Inflammatory macrophage treated with lipopolysaccharide for 4 hours (primary cell): ENCODE measurements at places on chromosomes 12 and 14.

- no peak for DNase-seq
Measured at GRCh38 chr12:42504049-42504448, 85.5 kb downstream of the PRICKLE1 start.

GRCh38 chr14:50756300-50756699 is 74.7 kb downstream of the NIN start:
- peak; percentile 49 for DNase-seq

GRCh38 chr14:43413084-43413483 is 1094.0 kb downstream of the FSCB start:
- DNase-seq, result no peak

DNA sequence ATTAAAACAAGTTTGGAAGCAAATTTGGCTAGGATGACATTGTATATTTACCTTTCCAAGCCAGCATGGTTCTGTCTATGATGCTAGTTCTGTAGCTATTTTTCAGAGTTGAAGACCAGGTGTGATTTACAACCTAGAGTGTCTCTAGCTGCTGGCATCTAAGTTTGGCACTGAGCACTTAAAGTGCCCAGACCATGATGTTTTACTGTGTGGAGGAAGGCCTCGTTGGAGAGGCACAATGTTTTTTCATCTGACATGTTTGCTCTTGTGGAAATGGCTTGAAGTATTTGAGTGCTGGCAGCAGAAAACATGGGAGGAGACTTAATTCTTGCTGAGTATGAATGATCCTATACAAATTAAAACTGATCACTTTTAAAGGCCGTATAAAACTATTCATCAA is 13.0 kb upstream of the C12orf71 start:
- DNase-seq, result no peak

DNA sequence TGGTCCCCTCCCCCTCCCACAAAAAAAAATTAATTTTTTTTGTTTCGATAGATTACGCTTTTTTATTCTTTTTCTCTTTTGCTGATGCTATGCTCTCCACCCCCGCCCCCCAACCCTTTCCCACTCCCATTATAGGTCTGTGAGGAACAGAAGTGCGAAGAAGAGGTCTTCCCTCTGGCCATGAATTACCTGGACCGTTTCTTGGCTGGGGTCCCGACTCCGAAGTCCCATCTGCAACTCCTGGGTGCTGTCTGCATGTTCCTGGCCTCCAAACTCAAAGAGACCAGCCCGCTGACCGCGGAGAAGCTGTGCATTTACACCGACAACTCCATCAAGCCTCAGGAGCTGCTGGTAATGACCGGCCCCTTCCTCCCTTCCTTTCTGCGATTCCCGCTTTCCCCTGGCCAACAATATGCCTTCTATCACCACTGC is 2.3 kb downstream of the CCND2 start:
- no peak for DNase-seq

- DNase-seq, result no peak
Measured at GRCh38 chr14:95547626-95548327, 12.9 kb downstream of the GLRX5 start.

DNA sequence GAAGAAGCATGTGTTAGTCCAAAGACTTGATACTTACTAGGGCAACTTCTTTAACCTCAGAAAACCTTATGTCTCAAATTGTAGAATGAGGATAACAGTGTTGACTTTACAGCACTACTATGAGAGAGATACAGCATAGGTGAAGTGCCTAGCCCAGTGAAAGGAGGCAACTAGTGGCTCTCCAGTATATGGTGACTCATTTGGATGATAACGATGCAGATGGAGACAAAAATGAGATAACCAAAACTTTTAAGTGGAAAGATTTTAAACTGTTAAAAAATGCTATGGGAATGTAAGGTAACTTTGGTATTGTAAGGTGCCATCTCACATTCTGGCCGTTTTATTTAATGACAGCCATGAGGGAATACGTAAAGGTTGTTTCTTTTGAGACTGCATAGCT is 2.7 kb downstream of the PHC1 start:
- no peak for DNase-seq

DNA sequence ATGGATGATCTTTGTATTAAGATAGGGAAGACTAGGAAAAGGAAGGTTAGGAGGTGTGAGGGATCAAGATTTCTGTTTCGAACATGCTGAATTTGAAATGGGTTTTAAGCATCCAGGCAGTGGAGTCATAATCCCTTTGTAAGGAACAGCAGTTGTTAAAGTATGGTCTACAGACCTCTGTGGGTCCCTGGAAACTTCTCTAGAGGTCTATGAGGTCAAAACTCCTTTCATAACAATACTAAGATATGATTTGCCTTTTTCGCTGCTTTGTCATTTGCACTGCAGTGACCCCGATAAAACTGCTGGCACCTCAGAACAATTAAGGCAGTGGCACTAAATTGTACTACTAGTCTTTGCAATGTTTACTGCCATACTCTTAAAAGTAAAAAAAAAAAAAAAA is 1.5 kb downstream of the RAD51AP1 start:
- DNase-seq, result no peak

DNA sequence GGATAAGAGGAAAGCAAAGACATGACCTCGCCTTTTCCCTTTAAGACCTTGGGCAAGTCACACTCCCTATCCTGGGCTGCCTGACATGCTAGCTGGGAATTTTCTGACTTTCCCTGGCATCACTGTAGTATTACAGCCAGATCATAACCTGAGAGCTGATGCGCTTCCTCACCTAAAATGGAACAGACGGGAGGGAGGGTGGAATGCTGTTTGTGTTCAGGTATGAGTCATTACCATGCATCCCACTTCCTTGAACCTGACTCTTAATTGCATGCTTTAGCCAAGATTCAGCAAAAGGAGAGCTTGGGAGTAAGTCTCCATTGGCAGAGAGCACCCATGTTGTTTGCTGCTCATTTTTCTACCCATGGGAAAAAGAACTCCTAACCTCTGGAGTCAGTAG is 156.5 kb downstream of the KCNK10 start:
- DNase-seq, result no peak

- no peak for DNase-seq
Measured at GRCh38 chr14:28756269-28756883, 10.2 kb upstream of the FOXG1 start.

- DNase-seq, result no peak
Measured at GRCh38 chr12:30330565-30330964, 365.1 kb downstream of the IPO8 start.

DNA sequence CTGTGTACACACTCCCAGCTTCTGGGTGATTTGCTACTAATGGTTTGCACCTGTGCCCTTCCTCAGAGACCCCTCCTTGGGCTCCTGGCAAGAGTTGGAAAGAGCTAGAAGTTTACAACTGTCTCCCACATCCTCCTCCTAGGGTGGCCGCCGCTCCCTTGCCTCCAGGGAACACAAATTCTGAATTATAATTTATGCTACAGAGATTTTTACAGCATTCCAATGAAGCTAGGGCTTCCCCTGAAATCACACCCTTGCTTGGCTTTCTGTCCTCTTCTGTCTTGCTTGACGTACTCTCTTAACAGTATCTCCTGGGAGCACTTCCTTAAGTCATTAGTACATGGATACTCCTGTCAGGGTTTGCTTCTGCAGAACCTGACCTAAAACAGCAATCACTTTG is 180.2 kb downstream of the KCNA5 start:
- DNase-seq, result no peak

- DNase-seq, result no peak
Measured at GRCh38 chr12:106634206-106634605, 51.4 kb downstream of the RFX4 start.

GRCh38 chr12:27709932-27710591 is 570 bp upstream of the MRPS35 start:
- peak; percentile 33 for DNase-seq

DNA sequence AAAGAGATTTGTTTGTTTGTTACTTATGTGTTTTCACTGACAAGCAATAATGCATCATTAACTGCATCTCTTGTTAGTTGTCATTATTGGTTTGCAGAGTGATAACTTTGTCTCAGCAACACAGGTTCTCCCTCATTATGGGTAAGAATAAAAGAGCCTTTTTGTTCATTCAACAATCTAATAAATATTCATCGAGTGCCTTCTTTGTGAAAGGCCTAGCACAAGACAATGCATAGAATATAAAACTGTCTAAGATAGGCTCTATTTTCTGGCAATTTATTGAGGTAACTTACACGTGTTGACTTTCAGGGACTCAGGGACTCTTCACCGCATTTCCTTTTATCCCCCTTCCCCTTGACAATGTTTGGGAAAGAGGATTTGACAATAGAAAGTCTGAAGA is 95.5 kb upstream of the KRR1 start:
- no peak for DNase-seq

DNA sequence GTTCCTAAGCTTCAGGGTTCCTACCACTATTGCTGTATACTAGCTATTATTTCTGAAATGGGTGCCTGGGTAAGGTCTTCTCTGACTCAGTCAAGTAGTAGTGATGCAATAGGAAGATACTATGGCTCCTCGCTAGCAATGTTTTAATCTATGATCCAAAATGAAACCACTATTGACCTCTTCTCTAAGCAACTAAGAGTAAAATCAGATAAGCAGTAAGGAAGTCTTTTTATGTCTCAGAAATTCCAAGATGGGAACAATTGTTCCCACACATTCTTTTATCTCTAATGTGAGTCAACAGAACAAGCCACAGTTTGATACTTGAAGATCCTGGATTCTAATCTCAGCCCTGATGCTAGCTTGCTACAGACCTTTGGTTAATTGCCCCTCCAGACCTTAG is 45.1 kb downstream of the AREL1 start:
- DNase-seq, result peak; percentile 6

DNA sequence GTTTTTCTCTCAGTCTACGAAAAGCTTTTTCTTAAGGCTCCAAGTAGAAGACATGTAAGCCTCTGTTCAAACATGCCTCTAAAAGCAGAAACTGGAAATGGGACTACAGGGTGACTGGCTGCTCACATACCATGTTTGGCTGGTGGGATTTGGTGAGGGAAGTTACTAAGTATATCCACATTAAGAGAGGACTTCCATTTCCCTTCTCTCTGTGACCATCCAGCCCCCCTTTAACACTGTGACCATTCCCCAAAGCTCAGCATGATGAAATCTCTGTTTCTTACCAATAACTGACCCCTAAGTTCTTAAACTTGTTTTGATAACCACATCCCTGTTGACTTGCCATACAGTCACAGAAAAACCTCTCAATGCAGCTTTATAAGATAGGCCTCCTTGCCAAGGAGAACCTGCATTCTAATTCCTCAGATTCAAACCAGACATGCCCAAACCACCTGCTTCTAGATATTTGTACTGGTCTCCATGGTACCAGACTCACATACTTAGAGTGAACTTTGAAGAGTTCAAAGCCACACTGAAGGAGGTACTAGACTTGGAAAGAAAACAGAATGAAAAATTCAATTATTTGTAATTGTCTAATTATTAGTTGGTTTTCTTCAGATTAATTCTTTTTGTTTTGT is 102.2 kb downstream of the VEZT start:
- DNase-seq, result no peak

DNA sequence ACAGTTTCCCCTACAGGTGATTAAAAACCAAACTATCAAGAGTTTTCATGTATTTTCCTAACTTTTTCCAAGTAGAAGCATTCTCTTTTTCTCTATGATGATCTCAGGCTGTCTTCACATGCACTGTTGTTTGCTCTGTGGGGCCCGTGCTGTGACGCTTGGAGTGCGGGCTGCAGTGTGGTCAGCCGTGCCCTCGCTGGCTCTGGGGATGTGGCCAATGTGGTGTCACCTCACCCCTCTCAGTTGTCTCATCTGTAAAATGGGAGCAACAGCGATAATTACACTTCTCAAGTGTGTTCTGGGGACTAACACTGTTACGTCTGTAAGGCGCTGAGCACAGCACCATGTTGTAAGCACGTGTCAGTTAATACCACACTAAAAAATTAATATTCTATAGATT is 28.6 kb downstream of the DDX51 start:
- no peak for DNase-seq

DNA sequence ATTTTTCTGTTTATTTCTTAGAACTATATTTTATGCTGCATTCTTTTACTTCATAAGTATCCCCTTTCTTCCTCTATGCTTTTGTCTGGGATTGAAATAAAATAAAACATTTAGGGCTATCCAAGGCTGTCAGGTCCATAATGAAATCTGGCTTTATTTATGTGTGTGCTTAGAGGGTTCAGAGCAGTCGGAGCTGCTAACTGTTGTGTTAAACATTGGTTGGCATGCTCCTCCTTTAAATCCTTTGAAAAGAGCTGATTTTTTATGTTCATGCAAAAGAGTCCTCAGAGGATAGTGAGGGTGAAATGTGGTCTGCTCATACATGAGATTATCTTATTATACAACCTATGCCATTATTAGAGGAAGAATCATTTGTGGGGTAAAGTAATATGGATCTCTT is 322.3 kb upstream of the E2F7 start:
- no peak for DNase-seq

DNA sequence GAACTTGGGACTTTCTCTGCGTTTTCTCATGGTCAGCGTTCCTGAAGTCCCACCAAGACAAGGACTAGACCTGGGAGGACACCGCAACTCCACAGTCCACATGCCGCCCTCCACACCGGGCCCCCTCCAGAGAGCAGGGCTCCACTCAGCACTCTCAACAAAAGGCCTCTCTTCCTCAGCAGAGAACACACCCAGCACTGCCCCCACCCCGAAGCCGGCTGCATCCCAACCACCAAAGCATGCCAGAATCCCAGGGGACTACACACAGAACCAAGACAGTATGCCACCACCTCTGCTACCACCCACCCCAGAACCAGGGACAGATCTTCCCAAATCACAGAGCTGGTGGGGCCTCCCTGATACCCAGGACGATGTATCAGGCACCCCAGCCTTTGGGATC is 88.3 kb downstream of the BCL11B start:
- no peak for DNase-seq

- no peak for DNase-seq
Measured at GRCh38 chr12:14896521-14897169, 11.0 kb upstream of the MGP start.

GRCh38 chr12:107405436-107405835 is 280.2 kb upstream of the PWP1 start:
- no peak for DNase-seq

DNA sequence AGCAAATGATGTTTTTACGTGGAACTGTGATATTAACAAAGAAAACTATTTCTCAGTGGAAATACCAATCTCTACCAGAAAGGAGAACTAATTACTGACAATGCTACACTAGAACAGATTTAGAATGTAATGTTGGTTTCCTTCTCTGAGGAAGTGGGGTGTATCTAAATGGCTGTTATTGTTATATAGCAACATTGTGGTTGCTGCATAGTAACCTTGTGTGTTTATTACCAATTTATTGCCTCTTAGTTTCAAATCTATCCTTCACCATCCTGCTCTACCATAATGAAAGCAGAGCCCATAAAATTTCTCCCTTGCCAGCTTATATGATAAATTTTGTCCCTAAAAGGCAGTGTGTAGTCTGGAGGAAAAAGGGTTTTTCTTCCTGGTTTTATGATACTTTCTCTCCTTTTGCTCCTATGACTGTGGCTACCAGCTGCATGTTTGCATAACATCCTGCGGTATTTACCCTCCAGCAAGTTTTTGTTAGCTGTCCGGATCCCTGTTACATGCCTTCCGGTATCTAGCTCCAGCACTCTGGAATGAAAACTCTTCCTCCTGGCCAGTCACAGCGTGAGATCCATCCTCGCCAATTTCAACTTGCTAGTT is 5.7 kb upstream of the KLRK1 start:
- peak; percentile 67 for DNase-seq

GRCh38 chr14:65413739-65414045 is 1.2 kb downstream of the FUT8 start:
- no peak for DNase-seq

- no peak for DNase-seq
Measured at GRCh38 chr14:37061697-37062096, 110.7 kb downstream of the SLC25A21 start.
